ENCODE measurements at places on chromosomes 6 and 20.

- peak; percentile 53 for DNase-seq
These were observed 862 bp upstream of the TFAP2C start for GRCh38 chr20:56628015-56628872.

DNA sequence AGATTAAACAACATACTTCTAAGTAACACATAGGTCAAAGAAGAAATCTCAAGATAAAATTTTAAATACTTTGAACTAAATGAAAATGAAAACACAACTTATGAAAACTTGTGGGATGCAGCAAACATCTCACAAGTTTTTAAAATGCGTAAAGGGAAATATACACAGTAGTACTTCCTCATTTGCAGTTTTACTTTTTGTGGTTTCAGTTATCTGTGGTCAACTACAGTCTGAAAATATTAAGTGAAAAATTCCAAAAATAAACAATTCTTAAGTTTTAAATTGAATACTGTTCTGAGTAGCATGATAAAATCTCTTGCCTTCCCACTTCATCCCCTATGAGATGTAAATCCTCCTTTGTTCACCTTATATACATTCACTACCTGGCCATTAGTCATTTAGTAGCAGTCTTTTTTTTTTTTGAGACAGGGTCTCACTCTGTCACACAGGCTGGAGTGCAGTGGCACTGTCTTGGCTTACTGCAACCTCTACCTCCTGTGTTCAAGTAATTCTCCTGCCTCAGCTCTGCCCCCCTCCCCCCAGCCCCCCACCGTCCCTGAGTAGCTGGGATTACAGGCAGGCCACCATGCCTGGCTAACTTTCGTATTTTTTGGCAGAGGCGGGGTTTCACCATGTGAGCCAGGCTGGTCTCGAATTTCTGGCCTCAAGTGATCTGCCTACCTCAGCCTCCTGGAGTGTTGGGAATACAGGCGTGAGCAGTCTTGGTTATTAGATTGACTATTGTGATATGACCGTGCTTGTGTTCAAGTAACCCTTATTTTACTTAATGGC, 154.6 kb upstream of the AHI1 start:
- peak; percentile 39 for DNase-seq

GRCh38 chr6:37426058-37426944, 6.7 kb upstream of the CMTR1 start:
- no peak for DNase-seq

- DNase-seq: no peak
These were observed 18.4 kb downstream of the BLTP3A start for GRCh38 chr6:34810017-34810882.

DNA sequence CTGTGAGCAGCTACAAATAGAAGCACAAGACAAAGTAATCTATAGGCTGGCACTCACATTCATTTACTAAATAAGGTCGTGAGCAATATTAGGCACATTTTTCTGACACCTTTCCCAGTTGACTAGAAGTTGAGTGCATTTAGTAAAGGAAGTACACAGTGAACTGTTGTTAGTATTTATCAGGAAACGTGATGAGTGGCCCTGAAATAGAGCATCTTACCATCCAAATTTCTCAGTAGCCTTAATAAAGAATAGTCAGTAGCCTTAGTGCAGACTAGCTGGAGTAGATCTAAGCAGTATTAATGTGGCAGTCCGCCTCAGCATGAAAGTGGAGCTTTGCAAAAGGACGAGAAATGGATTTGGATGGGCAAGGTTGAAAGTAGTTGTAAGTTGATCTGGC, 205.5 kb upstream of the QKI start:
- DNase-seq: no peak

DNA sequence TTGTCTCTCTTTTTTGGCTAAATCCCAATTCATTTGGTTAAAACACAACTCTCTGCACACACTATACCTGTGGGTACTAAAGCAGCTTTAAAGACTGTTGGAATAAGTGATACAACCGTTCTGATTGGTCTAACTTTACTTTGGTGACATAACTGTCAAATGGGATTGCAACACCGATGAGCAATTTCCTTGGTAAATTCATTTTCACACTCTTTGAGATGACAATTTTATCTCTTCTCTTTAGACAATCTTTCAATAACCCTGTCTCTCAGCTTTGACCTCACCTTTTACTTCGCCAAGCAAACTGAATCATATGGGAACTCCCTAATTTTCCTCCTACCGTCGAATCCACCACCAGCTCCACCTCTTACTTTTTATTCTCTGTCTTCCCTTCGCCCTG, 60.8 kb downstream of the ECT2L start:
- DNase-seq: peak; percentile 56

- no peak for DNase-seq
These were observed at the start of gene HLA-F for GRCh38 chr6:29723262-29723665. HLA-F (plus strand) TSS chr6:29723434; CDS start chr6:29723464, 30 bp downstream.

- DNase-seq: no peak
These were observed 123.2 kb downstream of the TBC1D7 start for GRCh38 chr6:13205106-13205505.

DNA sequence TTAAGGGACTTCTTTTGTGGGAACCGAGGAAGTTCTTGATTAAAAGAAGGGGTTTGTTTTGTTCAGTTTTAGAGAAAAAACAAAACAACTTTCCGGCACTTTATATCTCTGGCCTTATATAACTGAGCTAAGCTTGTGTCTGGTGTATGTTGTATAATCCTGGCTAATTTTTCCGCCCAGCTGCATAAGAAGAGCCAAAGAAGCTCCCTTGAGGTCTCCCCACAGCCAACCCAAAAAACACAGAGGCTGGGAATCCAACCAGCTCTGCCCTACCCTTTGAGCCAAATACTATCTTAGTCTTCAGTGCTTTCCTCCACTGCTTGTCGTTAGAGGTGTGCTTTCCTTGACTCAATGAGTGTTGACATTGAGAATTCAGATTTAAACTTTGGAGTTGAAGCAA, 45.5 kb upstream of the RNF146 start:
- no peak for DNase-seq

DNA sequence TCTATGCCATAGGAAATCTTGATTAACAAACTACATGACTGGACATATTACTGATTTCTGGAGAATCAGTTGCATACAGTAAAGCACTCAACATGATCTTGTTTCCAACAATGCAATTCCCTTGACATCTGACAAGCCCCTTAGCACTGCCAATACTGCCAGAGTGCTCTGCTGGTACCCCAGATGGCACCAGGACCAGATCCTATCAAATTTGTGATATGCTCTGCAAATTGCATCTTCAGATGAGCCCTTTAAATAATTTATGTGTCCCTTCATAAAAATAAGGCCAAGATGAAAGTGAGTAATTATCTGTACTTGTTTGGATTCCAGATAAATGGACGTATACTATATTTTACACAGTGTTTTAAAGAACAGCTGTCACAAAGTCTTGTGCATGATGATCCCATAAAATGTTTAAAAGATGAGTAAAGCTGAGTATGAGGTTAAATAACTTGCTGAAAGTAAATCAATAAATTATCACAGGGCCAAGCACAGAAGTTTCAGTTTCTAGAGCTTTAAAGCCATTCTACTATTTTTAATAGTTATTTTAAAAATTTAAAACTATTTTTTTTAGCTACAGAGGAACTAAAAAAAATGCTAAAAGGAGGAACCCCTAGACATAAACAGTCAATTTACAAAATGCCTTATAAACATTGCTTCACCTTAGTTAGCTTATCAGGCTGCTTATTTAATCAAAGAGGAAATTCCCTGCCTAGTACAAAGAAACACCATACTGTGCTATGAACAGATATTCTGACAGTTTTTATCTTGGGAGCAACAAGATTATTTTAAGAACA, 42.1 kb downstream of the NUDT3 start:
- DNase-seq: peak; percentile 18

DNA sequence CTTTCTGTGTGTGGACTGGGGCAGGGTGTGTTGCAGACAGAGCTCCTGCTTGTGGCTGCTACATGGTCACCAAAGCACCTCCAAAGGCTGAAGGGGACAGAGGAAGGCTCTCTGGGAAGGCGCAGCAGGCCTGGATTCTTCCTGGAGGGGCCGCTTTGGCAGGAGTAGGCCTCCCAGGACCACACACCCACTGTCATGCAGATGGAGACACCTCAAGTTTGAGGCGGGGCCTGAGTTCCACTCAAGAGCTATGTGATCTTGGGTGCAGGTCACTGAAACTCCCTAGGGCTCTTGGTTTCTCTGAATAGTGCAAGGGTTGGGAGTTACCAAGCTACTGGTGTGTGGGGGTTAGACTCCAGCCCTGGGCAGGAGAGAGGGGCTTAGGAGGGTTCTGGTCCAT, 27.9 kb downstream of the EFCAB8 start:
- no peak for DNase-seq

DNA sequence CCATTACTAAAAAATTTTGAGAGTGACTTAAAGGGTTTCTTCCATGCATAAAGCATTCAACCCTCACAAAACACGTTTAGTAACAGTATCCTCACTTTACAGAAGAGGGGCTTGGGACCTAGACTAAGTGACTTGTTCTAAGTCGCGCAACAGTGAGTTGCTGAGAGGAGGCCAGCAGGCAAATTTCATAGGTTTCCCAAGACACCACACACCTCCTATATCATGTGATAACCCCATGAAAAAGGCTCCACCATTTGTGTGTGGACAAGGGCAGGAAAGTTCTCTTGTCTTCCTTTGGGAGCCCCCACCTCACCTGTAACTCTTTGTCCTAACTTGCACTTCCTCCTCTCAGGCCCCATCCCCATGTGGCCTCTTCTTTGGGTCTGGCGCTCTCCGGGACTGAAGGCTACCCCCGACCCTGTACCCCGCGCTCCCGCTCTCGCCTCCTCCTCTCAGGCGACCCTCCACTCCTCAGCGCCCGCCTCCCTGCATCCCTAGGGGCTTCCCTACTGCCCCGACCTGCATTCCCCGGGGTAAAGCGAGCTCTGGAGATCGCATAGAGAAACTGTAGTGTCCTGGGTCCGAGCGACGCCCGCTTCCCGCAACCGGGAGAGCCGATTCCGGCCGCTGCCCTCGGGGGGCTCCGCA, 392 bp downstream of the PSMB8 start:
- DNase-seq: peak; percentile 46

DNA sequence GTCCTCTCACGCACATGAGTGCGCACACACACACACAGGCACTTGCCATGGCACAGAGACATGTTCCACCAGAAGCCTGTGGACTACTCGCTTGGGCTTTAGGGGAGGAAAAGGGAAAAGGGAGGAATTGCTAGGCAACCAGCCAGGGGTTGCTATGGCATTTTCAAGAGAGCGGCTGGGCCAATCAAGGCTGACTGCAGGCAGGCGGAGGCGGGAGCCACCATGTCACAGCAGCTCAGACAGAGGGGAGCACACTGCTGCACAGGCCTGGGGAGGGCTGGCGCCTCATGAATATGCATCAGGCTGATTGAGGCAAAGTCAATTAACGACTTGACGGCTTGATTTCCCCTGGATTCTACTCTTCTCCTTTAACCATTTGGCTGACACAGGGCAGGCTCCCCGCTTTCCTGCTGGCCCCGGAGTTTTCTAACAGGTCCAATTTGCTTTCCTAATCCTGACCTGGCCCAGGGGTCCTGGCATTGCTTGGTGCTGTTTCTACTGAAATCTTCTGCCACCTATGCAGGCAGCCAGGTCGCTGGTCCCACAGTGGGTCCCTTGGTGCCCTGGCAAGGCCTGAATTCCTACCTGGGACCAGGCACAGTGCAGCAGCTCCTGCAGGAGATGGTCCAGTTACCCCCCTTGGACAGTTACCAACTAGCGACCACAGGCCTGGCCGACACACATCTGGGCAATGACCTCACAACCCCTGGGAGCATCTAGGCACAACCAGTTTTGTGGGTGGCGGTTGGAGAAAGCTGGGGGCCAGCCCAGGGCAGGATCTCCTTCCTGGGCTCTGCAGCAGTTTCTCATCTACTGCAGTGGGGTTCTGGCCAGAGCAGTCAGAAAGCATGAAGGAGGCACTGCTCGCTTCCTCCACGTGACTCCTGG, 52.1 kb downstream of the YTHDF1 start:
- DNase-seq: no peak

- DNase-seq: no peak
These were observed 123.3 kb downstream of the TBX18 start for GRCh38 chr6:84641076-84641475.

DNA sequence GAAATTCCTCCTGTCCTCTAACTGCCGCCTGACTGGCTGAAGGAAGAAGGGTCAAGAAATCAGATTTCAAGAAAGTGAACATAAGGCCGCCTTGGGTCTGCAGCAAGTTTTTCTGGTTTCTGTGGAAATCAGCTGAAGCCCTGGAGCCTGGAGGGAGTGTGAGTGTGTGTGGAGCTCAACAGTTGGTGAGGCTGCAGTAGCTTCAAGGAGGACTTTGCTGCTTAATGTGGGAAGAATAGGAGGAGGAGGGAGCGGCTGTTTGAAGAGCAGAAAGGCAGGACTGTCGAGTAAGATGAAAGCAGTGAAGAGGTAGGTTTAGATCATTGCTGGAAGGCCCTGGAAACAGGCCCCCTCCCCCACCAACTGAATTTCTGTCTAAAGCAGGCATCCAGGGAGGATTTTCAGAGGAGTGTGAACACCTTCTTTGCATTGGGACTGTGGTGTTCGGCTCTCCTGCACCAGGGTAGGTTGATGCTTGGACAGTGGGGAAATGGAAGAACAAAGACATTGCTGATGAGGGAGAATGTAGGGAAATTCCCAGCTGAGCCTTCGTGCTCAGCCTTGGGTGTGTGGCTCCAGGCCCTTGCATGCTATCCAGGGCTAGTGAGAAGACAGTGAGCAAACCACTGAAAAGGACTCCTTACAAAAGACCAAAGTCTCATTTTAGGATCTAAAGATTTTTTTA, 79.5 kb upstream of the VSTM2L start:
- no peak for DNase-seq

GRCh38 chr20:45354423-45355208, 6.4 kb upstream of the SDC4 start:
- DNase-seq: no peak

DNA sequence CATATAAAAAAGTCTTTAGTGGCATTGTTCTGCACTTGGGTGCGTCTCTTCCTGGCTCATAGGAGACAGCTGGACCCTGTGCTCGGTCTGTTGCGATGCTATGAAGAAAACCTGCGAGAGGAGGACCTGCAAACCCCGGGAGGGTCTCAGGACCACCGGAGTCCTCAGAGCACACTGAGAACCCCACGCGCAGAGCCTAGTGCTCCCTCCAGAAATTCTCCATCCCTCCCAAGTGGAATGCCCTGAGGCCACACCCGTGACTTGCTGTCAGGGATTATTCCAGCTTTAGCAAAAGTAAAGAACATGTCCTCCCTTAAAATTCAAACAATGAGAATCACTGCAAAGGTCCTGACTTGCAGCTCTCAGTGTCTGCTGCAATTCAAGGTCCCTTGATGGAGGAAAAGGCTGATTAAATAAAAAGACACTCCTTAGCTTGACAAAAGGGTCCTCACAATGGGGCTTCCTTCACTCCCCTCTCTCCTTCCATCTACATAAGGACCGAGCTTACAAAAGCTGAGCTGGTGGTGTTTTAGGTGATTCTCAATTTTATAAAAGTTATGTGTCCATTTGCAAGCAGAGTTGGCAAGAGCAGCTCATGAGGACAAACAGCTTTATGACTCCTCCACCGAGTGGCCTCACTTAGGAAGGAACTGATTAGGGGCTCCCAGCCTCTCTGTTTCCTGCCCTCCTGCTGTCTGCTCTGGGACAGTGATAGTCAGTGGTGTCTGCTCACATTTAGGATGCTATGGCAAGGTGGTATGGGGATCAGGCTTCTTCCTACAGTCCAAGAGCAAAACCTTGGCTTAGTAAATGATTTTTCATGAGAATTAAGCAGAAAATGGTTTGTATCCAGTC, 97.0 kb downstream of the RAMACL start:
- DNase-seq: no peak

Measured in NB4 (cell line).